ENCODE measurements at places on chromosomes 12 and 14. TPM values are rescaled to one million over a fixed set of nuclear protein-coding genes. Genes with fewer than 3 reads are reported as not detected.

DNA sequence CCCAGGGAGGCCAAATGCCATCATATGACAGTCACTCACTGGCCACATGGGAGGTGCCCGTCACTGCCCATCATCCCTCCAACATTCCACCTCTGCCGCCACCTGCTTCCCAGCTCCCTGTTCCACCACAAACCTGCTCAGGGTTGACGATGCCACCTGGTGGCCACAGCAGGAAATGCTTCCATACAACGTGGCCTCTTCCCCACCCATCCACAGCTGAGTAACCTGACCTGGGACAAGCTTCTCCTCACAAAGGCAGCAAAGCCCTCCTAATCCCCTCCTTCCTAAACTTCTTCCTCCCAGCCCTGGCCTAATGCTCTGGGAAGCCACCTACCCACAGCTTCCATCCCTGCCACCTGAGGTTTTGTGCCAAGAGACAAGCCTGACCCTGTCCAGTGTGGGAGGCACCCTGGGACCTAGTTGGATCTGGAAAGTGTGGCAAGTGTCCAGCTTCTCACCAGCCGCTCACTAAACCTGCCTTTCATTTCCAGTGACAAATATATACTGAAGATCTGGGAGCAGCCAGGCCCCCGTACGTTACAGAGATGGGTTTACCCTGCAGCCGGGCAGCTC lies 4.3 kb downstream of the DEGS2 start:
- H3K36me3 ChIP-seq = no peaks in the 10 kb centered on the region
- peaks cover 13% of the 10 kb centered on the region for H3K4me1 ChIP-seq
- H3K4me3 ChIP-seq = no peak overlapping the region
- H3K27me3 ChIP-seq = peaks cover 19% of the 10 kb centered on the region
- no peak for DNase-seq

DNA sequence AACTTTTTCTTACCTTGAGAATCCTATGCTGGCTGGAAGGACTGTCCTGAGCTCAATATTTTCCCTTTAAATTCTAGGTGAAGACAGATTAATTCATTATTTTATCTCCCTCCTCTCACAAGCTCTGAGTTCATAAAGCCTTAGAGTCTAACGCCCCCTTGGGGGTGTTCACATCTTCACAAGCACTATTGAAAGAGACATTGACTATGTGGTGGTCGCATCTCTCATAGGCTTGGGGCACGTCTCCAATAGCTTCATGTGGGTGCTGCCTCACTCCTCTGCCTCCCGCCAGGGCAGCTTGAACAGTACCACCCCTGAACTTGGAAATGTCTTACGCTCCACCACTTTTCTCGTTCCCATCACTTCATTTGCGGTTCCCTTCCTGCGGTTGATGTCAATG lies 106.2 kb downstream of the UNC79 start:
- no peak for DNase-seq
- no peaks in the 10 kb centered on the region for H3K36me3 ChIP-seq
- H3K4me3 ChIP-seq = no peak overlapping the region
- no peaks in the 10 kb centered on the region for H3K27me3 ChIP-seq

DNA sequence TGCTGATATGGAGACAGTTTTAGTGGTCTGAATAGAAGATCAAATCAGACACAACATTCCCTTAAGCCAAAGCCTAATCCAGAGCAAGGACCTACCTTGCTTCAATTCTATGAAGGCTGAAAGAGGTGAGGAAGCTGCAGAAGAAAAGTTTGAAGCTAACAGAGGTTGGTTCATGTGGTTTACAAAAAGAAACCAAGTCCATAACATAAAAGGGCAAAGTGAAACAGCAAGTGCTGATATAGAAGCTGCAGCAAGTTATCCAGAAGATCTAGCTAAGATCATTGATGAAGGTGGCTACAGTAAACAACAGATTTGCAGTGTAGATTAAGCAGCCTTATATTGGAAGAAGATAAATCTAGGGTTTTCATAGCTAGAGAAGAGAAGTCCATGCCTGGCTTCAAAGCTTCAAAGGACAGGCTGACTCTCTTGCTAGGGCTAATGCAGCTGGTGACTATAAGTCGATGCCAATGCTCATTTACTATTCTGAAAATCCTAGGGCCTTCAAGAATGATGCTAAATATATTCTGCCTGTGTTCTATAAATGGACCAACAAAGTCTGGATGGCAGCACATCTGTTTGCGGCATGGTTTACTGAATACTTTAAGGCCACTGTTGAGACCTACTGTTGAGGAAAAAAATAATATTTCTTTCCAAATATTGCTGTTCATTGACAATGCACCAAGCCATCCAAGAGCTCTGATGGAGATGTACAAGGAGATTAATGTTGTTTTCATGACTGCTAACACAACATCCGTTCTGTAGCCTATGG lies 361.0 kb downstream of the DPF3 start:
- no peak overlapping the region for H3K4me3 ChIP-seq
- no peak overlapping the region for H3K27ac ChIP-seq
- H3K36me3 ChIP-seq = no peaks in the 10 kb centered on the region
- DNase-seq = no peak

DNA sequence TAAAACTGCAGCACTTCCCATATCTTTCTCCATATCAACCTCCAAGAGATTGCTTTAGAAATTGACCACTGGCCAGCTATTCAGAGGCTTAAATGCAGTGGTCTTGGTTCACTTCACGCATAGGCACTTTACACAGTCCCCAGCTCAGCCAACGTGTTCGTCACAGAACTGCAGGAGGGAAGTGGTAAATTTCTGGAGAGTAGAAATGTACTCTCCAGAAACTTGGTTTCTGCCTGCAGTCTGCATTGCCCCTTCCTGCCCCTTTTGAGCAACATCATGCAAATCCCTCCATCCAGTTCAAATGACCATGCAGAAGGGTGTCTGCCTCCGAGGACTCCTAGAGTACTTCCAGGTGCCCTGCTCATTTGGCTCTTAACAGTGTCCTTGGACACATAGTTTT lies 42.7 kb upstream of the NEDD1 start:
- H3K4me1 ChIP-seq = no peaks in the 10 kb centered on the region
- H3K36me3 ChIP-seq = no peaks in the 10 kb centered on the region
- no peak overlapping the region for H3K4me3 ChIP-seq
- no peak for DNase-seq
- H3K27me3 ChIP-seq = no peaks in the 10 kb centered on the region
- H3K27ac ChIP-seq = no peak overlapping the region

DNA sequence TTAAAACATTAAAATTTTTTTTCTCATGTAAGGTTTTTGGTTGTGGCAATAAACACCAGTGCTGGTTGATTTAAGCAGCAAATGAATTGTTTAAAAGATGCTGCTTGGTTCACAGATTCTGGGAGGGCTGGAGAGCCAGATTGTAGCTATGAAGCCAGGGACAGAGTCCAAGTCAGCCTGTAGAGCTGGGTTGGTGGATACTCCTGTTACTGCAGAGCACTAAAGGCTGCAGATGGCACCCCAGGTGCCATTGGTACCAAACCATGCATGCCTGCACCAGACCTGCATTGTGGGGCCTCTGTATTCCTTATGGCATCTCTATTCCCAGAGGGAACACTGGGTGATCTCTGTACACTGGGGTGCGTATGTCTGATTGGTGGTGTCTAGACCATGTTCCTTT lies 113.3 kb downstream of the SNAPC1 start:
- no peak overlapping the region for H3K27ac ChIP-seq
- no peaks in the 10 kb centered on the region for H3K36me3 ChIP-seq
- H3K4me1 ChIP-seq = no peaks in the 10 kb centered on the region
- no peak overlapping the region for H3K4me3 ChIP-seq

- H3K36me3 ChIP-seq = peaks cover 19% of the 10 kb centered on the region
- DNase-seq = no peak
- H3K4me1 ChIP-seq = no peaks in the 10 kb centered on the region
- H3K27ac ChIP-seq = no peak overlapping the region
- H3K27me3 ChIP-seq = no peaks in the 10 kb centered on the region
Observed at GRCh38 chr14:105256292-105256960, 8.1 kb downstream of the BTBD6 start.

DNA sequence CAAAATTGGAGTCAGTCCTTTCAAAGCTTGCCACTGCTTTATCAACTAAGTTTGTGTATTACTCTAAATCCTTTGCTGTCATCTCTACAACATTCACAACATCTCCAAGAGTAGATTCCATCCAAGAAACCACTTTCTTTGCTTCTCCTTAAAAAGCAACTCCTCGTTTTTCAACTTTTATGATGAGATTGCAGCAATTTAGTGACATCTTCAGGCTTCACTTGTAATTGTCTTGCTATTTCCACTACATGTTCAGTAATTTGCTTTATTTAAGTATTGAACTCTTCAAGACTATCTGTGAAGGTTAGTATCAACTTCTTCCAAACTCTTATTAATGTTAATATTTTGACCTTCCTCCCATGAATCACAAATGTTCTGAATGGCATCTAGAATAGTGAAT lies 747.9 kb downstream of the TMTC2 start:
- H3K36me3 ChIP-seq = no peaks in the 10 kb centered on the region
- H3K4me1 ChIP-seq = no peaks in the 10 kb centered on the region
- H3K27me3 ChIP-seq = no peaks in the 10 kb centered on the region
- H3K4me3 ChIP-seq = no peak overlapping the region
- H3K27ac ChIP-seq = no peak overlapping the region

DNA sequence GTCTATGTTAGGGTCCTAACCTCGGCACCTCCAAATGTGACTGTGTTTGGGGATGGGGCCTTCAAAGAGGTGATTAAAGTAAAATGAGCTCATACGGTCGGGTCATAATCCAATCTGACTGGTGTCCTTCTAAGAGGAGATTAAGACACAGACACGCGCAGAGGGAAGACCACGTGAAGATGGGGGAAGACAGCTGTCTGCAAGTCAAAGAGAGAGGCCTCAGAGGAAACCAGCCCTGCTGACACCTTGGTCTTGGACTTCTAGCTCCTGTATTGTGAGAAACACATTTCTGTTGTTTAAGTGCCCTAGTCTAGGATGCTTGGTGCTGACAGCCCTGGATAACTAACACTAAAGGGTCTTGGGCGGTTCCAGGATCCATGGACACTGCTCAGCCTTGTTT lies 109.6 kb downstream of the DICER1 start:
- H3K4me3 ChIP-seq = no peak overlapping the region
- H3K27ac ChIP-seq = no peak overlapping the region
- DNase-seq = no peak
- H3K27me3 ChIP-seq = no peaks in the 10 kb centered on the region

DNA sequence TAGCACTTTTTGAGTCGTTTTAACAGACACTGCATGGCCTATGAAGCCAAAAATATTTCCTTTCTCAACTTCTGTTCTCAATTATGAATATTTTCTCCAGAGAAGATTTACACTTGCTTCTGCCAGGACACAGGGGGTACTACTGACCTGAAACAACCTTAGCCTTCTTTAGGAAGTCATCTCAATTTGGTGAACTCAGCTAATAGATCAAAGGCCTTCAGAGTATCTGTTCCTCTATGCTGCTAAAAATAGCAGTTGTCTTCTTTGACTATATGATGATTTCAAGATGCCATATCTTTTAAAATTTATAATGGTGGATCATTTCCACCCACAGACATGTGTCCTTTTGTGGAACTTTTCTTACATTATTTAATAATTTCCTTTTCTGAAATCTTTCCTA lies 14.0 kb upstream of the NDUFA12 start:
- H3K27me3 ChIP-seq = no peaks in the 10 kb centered on the region
- H3K36me3 ChIP-seq = peaks cover 7% of the 10 kb centered on the region
- no peak overlapping the region for H3K27ac ChIP-seq
- no peaks in the 10 kb centered on the region for H3K4me1 ChIP-seq

- no peaks in the 10 kb centered on the region for H3K27me3 ChIP-seq
- peak overlapping the region; percentile 28 for H3K27ac ChIP-seq
- H3K4me3 ChIP-seq = no peak overlapping the region
- no peak for DNase-seq
- peaks cover 31% of the 10 kb centered on the region for H3K4me1 ChIP-seq
Observed at GRCh38 chr12:108327621-108328344, 11.3 kb downstream of the CMKLR1 start.

GRCh38 chr14:24535737-24536136 lies 27.7 kb upstream of the CMA1 start:
- DNase-seq = no peak
- H3K4me1 ChIP-seq = no peaks in the 10 kb centered on the region
- no peak overlapping the region for H3K4me3 ChIP-seq
- H3K27ac ChIP-seq = no peak overlapping the region
- no peaks in the 10 kb centered on the region for H3K36me3 ChIP-seq

DNA sequence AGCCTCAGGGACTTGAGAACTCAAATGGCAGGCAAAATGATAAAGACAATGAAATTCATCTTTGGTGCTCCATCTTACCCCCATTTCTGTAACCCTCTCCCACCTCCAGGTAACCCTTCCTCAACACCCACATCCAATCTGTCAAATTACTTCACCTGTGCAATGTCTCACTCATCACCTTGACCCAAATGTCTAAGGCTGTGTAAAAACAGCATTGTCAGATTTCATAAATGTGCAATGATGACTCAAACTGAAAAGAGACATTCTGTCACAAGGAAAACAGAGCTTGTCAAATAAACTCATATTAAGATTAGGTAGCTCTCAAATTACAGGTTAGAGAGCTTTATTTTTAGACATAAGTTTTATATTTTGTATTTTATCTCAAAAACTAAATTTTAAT lies 19.9 kb upstream of the COCH start:
- H3K27ac ChIP-seq = no peak overlapping the region
- H3K4me3 ChIP-seq = no peak overlapping the region
- H3K36me3 ChIP-seq = no peaks in the 10 kb centered on the region

GRCh38 chr14:99930420-99931274 lies 134.6 kb upstream of the EVL start:
- DNase-seq = no peak
- H3K4me3 ChIP-seq = no peak overlapping the region
- H3K27me3 ChIP-seq = no peaks in the 10 kb centered on the region
- H3K4me1 ChIP-seq = no peaks in the 10 kb centered on the region

- H3K27ac ChIP-seq = no peak overlapping the region
- DNase-seq = no peak
- H3K36me3 ChIP-seq = no peaks in the 10 kb centered on the region
- no peaks in the 10 kb centered on the region for H3K27me3 ChIP-seq
- H3K4me3 ChIP-seq = no peak overlapping the region
- no peaks in the 10 kb centered on the region for H3K4me1 ChIP-seq
Observed at GRCh38 chr12:28378736-28379135, 188.5 kb downstream of the CCDC91 start.

- H3K4me1 ChIP-seq = peaks cover 53% of the 10 kb centered on the region
- no peaks in the 10 kb centered on the region for H3K36me3 ChIP-seq
- H3K4me3 ChIP-seq = peak overlapping the region; percentile 56
- no peak for DNase-seq
- H3K27ac ChIP-seq = no peak overlapping the region
Observed at GRCh38 chr14:73238424-73238852, 1.1 kb downstream of the PAPLN start.

Gene GDF3
- total RNA-seq = 0.32 TPM

- peak; percentile 58 for DNase-seq
- H3K4me1 ChIP-seq = no peaks in the 10 kb centered on the region
- no peak overlapping the region for H3K27ac ChIP-seq
- H3K36me3 ChIP-seq = no peaks in the 10 kb centered on the region
- no peak overlapping the region for H3K4me3 ChIP-seq
Observed at GRCh38 chr12:49973361-49973830, 649 bp downstream of the AQP6 start.

Gene PPP2R5E
- 46.0 TPM for total RNA-seq

Gene SIX1
- total RNA-seq = 0.14 TPM

Gene CDKN3
- 1.5 TPM for total RNA-seq

Gene ZBTB42
- total RNA-seq = 12.3 TPM

GRCh38 chr12:9253464-9253863 lies 45.3 kb upstream of the PZP start:
- H3K36me3 ChIP-seq = no peaks in the 10 kb centered on the region
- DNase-seq = no peak
- H3K4me1 ChIP-seq = no peaks in the 10 kb centered on the region
- no peaks in the 10 kb centered on the region for H3K27me3 ChIP-seq

GRCh38 chr12:47039079-47039478 lies 40.3 kb upstream of the PCED1B start:
- peak overlapping the region; percentile 19 for H3K27ac ChIP-seq
- no peaks in the 10 kb centered on the region for H3K36me3 ChIP-seq
- H3K27me3 ChIP-seq = no peaks in the 10 kb centered on the region
- no peaks in the 10 kb centered on the region for H3K4me1 ChIP-seq
